ENCODE measurements at places on chromosomes 12 and 14.

- DNase-seq, result no peak
Observed at GRCh38 chr14:78933948-78934524, 763.9 kb downstream of the NRXN3 start.

GRCh38 chr12:47910486-47910885 is 5.7 kb upstream of the VDR start:
- no peak for DNase-seq

GRCh38 chr14:92340931-92341330 is 18.0 kb downstream of the SLC24A4 start:
- DNase-seq, result no peak

GRCh38 chr12:112537710-112538396 is 119.1 kb downstream of the PTPN11 start:
- DNase-seq, result peak; percentile 1

DNA sequence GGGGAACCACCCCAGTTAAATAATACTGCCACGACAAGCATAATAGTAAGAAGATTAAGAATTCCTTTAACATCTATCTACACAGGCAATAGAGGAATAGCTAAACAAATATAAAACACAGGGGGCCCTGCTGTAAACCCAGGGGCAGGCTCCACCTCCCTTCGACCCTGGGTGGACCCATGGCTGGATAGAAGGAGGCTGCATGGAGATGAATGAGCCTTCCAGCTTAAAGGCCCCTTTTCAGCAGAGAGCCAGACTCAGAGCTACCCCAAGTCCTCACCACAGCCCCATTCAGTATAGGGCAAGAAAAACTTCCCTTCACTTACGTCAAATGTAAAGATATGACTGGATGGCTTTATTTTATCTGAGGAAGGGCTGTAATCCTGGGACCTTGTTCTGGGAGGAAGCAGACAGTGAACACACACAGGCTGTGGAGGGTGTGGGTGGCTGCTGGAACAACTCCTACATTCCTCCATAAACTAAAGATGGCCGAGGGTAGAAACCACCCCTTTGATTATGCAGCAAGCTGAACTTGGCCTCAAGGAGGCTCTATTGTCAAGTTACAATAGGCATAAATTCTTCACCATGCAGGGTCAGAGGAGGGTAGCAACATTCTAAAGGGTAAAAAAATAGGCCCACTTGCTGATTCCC is 30.4 kb downstream of the NUAK1 start:
- DNase-seq, result no peak

DNA sequence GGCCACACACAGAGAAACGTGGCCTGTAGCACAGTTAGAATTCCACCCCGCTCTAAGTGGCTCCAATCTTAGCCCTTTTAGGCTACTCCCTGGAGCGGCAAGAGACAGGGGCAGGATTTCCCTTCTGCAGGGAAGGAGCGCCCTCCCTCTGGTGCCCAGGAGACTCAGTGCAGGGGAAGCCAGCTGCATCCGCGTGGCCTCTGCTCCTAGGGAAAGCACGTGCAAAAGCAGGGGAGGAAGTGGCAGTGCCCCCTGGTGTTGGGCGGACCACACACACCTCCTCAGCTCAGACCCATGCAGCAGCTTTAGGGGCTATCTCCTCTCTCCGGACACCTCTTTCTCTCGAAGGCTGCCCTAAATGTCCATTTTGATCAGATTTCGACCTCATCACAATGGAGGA is 50.0 kb downstream of the SPRING1 start:
- no peak for DNase-seq
